SJCRH30 (cell line): ENCODE measurements at places on chromosomes 7 and 10. TPM values are rescaled to one million over a fixed set of nuclear protein-coding genes. Genes with fewer than 3 reads are reported as not detected.

Gene ATRNL1
- total RNA-seq, result 23.1 and 26.3 TPM in 2 replicates

Gene APBB1IP
- total RNA-seq, result not detected in 2 replicates

Gene SMKR1
- not detected in 2 replicates for total RNA-seq

Gene PRSS37
- not detected in 2 replicates for total RNA-seq

Gene TEX36
- total RNA-seq, result not detected in 2 replicates

Gene H2BK1
- not detected in 2 replicates for total RNA-seq

Gene ABCA13
- not detected in 2 replicates for total RNA-seq

Gene ZNF365
- 0.89 and 1.2 TPM in 2 replicates for total RNA-seq

Gene INTS1
- 25.1 and 27.7 TPM in 2 replicates for total RNA-seq

Gene TDRD1
- total RNA-seq, result 0.61 TPM in 2 replicates

Gene ANK3
- 2.5 and 2.6 TPM in 2 replicates for total RNA-seq

Gene COL13A1
- total RNA-seq, result 0.20 and 0.26 TPM in 2 replicates

Gene CACNA2D1
- 16.7 and 25.4 TPM in 2 replicates for total RNA-seq

Gene OR9A2
- total RNA-seq, result not detected in 2 replicates

Gene NPTX2
- total RNA-seq, result not detected in 2 replicates

Gene CYP17A1
- total RNA-seq, result not detected in 2 replicates

Gene CCDC3
- 106 and 112 TPM in 2 replicates for total RNA-seq

Gene MYO1G
- 0.30 and 0.33 TPM in 2 replicates for total RNA-seq

Gene HOXA11
- 5.0 and 5.8 TPM in 2 replicates for total RNA-seq

Gene ACSM6
- 0.08 TPM in 1 of 2 replicates, not detected in the other for total RNA-seq

Gene TMEM248
- 119 and 140 TPM in 2 replicates for total RNA-seq
